ENCODE measurements at places on chromosomes 1 and 21.

DNA sequence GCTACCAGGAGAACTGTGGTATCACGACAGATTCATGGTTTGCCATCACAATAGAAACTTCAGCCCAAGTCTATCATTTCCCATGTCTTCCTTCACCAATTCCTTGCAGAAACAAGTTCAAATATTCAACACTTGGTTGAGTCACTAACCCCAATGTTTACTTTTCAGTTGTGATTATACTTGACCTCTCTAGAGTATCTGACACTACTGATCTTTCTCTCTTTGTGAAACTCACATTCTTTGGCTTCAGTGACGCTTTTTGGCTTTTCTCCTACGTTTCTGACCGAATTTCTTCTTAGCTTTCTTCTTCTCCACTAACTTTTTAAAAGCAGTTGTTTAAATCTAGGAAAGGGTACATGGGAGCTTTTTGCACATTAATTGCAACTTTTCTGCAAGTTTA is 48.8 kb upstream of the HMGB4 start:
- no peak for DNase-seq

DNA sequence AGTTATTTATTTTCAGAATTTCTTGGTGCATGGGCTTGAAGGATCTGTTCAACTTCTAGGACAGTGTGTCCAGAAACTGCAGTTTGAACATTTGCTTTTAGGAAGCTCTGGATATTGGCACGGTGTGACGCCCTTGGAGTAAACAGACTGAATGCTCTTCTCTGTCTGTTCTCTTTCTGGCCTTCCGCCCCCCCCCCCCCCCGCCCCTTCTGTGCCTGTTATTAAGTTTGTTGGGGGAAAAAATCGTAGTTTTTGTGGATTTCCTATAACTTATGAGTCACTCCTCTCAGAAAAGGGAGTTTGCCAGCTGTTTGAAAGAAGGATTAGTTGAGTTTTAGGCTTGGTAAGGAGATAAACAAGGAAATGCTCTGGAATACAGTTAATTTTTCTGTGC is 1.2 kb downstream of the KCTD3 start:
- DNase-seq: no peak

- DNase-seq: no peak
Observed at GRCh38 chr1:244757091-244757939, 78.1 kb upstream of the COX20 start.

DNA sequence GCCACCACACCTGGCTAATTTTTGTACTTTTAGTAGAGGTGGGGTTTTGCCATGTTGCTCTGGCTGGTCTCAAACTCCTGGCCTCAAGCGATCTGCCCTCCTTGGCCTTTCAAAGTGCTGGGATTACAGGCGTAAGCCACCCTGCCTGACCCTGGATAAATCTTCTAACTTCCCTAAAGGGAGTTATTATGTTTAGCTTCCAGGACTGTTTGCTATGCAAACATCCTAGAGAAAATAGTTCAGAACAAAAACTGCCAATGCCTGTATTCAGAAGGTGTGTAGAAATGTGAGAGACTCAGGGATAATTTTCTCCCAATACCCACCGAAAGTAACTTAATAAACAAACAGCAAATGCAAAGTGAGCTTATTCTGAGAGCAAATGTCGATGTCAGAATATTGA is 301.2 kb downstream of the TGFB2 start:
- DNase-seq: no peak

DNA sequence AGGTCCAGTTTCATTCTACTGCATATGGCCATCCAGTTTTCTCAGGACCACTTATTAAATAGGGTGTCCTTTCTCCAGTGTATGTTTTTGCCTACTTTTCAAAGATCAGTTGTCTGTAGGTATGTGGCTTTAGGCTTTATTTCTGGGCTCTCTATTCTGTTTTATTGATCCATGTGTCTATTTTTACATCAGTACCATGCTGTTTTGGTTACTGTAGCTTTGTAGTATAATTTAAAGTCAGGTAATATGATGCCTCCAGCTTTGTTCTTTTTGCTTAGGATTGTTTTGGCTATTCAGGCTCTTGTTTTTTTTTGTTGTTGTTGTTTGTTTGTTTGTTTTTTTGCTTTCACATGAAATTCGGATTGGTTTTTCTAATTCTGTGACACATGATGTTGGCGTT is 124.4 kb upstream of the SLC35F3 start:
- DNase-seq: no peak

GRCh38 chr1:48228156-48228555 is 5.6 kb downstream of the SLC5A9 start:
- no peak for DNase-seq

DNA sequence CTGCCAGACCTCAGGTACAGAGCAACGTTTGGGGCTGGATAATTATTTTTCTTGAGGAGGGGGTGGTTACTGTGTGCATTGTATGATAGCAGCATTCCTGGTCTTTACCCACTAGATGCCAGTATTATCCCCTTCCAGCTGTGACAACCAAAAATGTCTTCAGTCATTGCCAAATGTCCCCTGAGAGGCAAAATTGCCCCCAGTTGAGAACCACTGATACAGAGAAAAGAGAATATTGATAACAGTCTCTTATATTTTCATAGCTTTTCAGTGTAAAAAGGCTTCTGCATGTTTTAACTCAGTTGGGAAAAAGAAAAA is 51.8 kb upstream of the SYT14 start:
- no peak for DNase-seq

DNA sequence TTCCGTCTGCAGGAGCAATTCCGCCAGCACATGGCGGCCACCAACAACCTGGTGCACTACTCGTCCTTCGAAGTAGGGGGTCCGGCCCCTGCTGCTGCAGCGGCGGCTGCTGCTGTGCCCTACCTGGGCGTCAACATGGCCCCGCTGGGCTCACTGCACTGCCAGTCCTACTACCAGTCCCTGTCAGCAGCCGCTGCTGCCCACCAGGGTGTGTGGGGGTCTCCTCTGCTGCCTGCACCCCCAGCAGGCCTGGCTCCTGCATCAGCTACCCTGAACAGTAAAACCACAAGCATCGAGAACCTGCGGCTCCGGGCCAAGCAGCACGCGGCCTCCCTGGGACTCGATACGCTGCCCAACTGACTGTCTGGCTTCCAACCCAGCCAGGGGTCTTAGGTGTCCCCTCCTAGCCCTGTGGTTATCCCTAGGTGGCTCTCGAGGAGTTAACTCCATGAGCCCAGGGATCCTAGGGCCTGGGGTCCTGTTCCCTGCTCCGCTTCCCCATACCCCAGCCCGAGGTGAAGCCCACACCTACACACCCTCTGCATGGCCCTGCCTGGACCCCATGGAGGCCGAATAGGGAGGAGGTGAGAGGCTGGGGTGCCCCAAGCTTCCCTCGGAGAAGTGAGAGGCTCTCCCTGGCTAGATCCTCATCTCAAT is 22.6 kb downstream of the DMBX1 start:
- no peak for DNase-seq

GRCh38 chr1:107662971-107663370 is 302.0 kb downstream of the VAV3 start:
- no peak for DNase-seq

GRCh38 chr1:182709225-182709764 is 24.9 kb upstream of the RGS8 start:
- DNase-seq: no peak

GRCh38 chr1:229537894-229538293 is 20.6 kb downstream of the ABCB10 start:
- no peak for DNase-seq

DNA sequence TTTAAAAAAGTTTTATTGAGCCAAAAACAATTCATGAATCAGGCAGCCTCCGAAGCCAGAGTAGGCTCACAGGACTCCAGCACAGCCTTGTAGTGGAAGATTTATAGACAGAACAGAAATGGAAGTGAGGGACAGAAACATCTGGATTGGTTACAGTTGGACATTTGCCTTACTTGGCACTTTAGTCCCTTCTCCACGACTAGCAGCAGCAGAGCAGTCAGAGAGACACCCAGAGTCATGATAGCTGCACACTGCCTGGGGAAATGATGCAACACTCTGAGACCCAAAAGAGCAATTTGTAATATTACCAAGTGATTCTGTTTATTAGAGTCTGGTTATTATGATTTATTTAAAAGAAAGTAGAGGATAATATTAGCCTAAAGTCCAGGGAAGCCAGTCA is 72.2 kb upstream of the KRTAP11-1 start:
- no peak for DNase-seq

GRCh38 chr1:91335603-91336002 is 69.0 kb downstream of the HFM1 start:
- no peak for DNase-seq

DNA sequence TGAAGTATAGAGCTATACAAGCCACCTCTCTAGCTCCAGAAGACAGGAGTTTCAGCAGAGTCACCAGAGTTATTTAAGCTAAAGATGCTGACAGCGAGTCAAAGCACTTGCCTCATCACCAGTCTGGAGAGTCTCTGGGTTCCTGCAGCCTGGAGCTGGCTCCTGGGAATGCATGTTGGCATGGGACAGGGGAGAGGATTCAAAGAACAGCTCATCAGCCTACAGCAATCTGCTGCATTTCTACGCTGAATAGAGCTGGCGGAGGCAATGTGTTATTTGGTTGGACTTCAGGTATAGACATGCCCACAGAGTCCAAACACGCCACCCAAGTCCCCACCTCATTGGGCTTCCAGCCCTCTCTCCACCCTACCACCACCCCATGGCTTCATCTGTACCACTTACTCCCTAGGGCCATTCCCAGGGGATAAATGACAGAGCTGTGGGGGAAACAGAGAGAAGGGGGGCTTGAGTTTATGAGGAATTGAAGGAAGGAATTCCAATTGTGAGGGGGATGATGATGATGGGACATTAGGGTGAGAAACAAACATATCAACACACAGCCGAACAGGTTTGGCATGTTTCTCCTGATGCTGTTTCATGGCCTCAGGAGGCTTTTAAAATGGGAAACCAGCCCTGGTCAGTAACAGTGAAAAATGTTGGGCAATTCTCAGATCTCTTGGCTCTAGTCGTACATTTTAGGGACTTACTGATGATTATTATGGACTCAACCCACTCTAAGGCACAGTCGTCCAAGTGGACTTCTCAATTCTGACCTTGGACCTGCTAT is 58.4 kb downstream of the PLEKHA6 start:
- DNase-seq: no peak

DNA sequence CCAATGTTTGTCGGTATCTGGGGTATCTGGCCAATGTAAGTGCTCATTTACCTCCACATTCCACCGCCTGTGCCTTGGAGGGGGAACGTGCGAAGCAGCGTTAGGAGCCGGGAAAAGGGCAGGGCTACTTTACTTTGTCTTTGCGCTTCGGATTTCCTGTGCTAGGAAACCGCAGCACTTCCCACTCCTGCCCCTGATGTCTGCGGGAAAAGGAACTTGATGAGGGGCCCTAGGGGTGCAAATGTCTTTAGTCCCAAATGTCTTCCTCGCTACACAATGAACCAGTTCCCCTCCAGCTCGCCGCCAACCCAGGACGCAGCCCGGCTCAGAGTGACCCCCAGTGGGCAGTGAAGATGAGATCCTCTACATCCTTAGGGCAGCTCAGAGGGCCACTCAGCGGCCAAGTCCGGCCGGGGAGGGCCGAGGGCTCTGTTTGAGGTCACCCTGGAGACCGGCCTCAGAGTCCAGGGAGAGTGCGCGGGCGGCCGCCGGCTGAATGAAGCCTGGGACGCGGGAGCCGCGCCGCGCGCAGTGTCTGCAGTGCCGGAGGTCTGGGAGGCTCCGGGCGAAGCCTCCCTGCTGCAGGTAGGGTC is at the start of gene DYNLT5:
Gene DYNLT5 (plus strand): TSS at position 460 of the 593 bp plus-strand sequence. CDS start 2,200 bp downstream, outside the sequence.
- DNase-seq: no peak

DNA sequence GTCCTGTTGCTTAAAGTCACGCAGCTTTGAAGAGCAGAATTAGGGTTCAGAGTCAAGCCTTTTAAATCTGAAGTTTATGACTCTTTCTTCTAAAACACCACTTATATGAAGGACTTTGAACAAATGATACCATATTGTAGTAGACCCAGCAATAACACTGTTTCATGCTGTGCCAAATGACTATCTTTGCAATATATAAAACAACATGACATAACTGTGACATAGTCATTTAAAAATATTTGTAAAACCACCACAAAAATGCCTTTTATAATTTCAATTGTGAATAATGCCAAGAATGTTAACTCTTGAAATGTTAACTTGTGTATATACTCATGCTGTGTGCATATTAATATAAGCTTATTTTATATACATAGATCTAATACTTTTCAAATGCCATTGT is 452.1 kb upstream of the NEGR1 start:
- DNase-seq: no peak

DNA sequence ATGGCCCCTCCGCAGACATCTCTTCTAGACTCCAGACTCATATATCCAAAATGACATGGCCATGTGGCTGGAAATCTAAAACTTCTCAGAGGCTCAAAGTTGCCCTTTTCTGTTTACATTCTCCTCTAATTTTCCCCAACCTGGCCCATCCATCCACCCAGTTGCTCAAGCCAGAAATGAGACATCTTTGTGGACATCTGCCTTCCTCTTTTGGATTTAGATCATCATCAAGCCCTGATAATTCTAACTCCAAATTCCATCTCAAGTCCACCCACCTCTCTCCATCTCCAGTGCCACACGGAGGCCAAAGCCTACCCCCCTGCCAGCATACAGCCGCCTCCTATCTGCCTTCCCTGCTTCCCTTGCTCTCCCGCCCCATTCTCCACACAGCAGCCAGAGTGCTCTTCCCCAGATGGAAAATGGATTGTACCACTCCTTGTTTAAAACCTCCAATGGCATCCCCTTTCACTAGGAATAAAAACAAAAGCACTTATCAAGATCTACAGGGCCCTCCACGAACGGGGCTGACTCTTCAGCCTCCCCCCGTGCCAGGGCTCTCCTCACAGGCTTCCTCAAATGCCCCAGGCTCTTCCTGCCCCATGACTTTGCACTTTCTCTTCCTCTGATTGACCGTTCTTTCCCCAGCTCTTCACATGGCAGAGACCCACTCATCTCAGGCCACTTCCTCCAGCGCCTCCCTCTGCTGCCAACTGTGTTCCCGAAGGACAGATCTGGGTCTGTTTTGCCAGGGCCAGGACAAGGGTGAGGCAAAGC is 40.1 kb downstream of the SYT6 start:
- DNase-seq: no peak

GRCh38 chr21:45383111-45383614 is 21.8 kb upstream of the COL18A1 start:
- DNase-seq: no peak

- no peak for DNase-seq
Observed at GRCh38 chr1:107659961-107660360, 305.0 kb downstream of the VAV3 start.

- peak; percentile 42 for DNase-seq
Observed at GRCh38 chr1:2786329-2787162, 14.9 kb downstream of the TTC34 start.

GRCh38 chr1:32742956-32743355 is 40.4 kb upstream of the SYNC start:
- no peak for DNase-seq

DNA sequence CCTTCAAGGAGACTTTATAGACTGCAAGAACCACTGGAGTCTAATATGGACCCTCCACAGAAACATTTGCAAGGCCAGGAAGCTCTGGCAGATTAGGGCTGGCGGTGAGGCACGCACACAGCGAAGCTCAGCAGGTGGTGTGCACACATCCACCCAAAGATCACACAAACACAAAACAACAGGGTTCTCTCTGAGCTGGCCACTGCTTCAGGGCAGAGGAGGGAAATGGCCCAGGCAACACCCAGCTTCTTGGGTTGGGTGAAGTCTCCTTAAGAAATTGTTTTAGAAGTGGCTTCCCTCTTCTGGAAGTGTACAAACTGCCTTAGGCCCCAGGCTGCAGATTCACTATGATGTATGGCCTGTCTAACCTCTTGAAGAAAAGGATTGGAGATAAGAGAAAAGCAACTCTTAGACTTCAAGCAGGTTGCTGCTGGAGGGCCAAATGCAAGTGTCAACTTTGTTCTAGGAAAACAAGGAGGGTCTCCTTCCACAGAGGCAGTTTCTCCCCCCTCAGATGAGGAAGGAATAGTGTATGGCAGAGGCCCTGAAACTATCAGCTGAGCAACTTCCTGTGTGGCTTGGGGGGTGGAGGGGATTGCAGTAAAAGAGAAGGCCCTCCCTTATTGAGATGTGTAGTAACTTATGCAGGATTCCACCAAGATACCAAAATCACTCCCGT is 2.0 kb downstream of the RCSD1 start:
- peak; percentile 52 for DNase-seq

Data from immature natural killer cell (primary cell).